ENCODE measurements at places on chromosomes 1 and 21. TPM values are rescaled to one million over a fixed set of nuclear protein-coding genes. Genes with fewer than 3 reads are reported as not detected.

DNA sequence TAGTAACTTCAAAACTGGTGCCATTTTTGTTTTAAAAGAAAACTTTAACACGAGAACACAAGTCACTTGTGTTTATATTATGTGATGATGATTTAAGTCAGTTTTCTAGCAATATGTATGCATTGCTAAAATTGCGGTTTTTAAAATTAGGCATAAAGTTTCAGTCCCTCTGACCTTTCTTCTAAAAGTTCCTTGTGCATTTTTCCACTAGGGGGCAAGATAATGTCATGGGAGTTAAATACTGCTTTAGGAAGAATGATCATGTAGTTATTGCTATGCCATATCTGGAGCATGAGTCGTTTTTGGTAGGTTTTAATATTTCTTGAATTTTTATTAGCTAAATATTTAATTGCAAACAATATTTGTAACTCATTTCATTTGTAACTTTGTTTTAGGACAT lies 10.7 kb downstream of the CDC7 start:
- DNase-seq, result no peak

- no peak for DNase-seq
Observed at GRCh38 chr21:31886915-31887314, 14.1 kb downstream of the HUNK start.

DNA sequence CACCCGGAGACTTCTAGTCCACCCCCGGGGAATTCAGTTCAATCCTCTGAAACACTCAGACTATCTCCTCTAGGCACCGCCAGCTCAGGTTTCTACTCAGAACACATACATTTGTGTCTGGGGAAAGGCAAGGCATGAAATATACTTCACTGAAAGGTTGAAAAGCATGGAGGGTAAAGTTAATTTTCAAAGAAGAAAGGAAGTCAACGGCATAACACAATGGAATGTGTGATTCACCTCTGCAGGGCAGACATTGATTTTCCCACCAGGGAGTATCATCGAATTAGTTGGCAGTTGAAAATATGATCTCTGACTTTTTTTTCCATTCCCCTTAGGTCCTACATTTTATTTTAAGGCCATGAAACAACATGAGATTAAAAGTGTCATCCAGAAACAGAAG lies 669.4 kb downstream of the SMYD3 start:
- DNase-seq, result no peak

GRCh38 chr1:155968670-155969069 lies 9.7 kb downstream of the ARHGEF2 start:
- no peak for DNase-seq

GRCh38 chr1:221716713-221717484 lies 25.0 kb downstream of the DUSP10 start:
- no peak for DNase-seq

The SLAMF1 gene
- total RNA-seq, result 0.09 TPM

DNA sequence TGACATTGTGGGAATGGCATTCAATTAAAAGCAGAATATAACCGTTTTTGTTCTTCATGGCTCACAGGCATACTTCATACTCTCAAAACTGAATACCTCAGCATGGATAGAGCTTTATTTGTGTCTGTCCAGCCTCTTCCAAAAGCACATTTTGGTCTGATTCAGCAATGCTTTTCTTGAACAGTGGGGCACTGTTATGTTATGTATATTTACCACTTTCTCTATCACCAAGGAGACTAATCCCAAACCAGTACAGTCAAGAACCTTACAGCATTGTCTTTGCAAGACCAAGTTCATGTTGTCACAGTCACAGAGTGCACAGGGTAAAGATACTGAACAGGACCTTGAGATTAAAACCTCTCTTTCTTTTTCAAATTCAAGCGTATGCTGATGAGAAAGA lies 582.8 kb downstream of the PTBP2 start:
- no peak for DNase-seq

GRCh38 chr1:67560580-67561255 lies 124.3 kb upstream of the GADD45A start:
- DNase-seq, result no peak
